Fibroblast of lung (primary cell): ENCODE measurements at places on chromosomes 3 and 15. TPM values are rescaled to one million over a fixed set of nuclear protein-coding genes. Genes with fewer than 3 reads are reported as not detected.

The KLHL40 gene
- total RNA-seq = not detected in 2 replicates

The GALNT15 gene
- total RNA-seq = 37.7 and 47.3 TPM in 2 replicates

- DNase-seq = no peak
These were observed 13.1 kb downstream of the MTMR10 start for GRCh38 chr15:30978328-30978727.

The LYZL4 gene
- total RNA-seq = not detected in 2 replicates

The ALDH1A3 gene
- total RNA-seq = 32.5 and 73.7 TPM in 2 replicates

DNA sequence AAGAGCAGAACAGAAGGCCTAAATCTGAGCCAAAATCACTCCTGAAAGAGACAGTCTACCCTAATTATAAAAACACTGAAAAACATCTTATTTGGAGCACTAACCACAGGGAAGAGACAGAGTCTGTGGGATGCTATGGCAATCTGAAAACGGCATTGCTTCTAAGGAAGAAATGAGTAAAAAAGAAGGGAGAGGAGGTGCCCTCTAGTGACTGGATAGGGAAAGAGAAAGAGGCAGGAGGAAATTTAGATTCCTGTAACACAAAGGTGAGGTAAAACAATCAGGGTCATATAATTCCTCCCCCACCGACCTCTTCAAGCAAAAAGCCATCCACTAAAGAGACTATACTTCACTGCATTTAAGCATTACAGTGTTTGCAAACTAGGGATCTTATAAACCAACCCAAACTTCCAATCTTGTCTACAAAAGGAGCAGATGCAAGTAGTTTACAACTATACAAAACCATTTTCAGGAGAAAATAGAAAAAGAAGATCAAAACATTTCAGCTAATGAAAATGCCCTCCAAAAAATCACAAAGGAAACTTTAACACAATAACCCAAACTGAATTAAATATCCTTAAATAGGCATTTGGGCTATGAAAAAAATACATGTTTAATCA lies 32.6 kb downstream of the HACD2 start:
- peak; percentile 25 for DNase-seq

- no peak for DNase-seq
These were observed 41.0 kb downstream of the BCL2L10 start for GRCh38 chr15:52071570-52071969.

DNA sequence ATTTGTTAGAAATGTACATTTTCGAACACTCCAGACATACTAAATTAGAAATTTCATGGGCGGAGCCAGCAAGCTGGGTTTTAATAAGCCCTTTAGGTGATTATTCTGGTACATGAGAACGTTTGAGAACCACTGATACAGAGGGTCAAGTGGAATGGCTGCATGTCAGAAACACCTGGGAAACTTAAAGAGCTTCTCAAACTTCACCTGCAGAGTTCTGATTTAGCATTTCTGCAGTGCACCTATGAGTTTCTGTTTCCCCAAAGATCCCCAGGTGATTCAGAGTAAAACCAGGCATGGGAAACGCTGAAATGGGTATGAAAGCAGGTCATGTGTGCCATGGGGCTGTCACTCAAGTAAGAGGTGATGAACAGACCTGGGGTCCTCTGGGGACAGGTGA lies 68.1 kb downstream of the TMEM266 start:
- no peak for DNase-seq

GRCh38 chr3:25297667-25298585 lies 130.1 kb upstream of the RARB start:
- peak; percentile 58 for DNase-seq

The ZBTB38 gene
- total RNA-seq = 142 and 191 TPM in 2 replicates

GRCh38 chr3:179156775-179157174 lies 8.6 kb downstream of the PIK3CA start:
- DNase-seq = no peak

DNA sequence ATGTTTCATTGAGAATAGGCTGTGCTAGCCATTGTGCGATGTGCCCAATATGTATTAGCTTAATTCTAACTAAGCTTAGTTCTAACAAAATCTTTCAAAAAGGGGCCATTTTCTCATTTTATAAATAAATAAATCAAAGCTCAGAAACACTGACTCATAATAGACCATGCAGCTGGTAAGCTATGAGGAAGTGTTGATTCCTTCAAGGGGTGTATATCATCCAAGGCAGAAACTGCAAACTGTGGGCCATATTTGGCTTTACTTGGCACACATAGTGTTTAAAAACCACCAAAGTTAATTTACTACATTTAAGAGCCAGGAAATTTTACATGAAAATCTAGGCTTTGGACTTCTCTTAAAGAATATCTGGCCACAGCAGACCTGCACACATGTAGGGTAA lies 136.5 kb downstream of the ZNF621 start:
- no peak for DNase-seq

- no peak for DNase-seq
These were observed 737.9 kb upstream of the BCHE start for GRCh38 chr3:166575161-166575560.

- DNase-seq = no peak
These were observed 57.1 kb upstream of the MBNL1 start for GRCh38 chr3:152211655-152212054.

- no peak for DNase-seq
These were observed 13.9 kb upstream of the C15orf61 start for GRCh38 chr15:67506775-67507747.

- DNase-seq = peak; percentile 97
These were observed 137.4 kb downstream of the MBNL1 start for GRCh38 chr3:152405915-152406802.

The TRPM1 gene
- total RNA-seq = not detected in 2 replicates

DNA sequence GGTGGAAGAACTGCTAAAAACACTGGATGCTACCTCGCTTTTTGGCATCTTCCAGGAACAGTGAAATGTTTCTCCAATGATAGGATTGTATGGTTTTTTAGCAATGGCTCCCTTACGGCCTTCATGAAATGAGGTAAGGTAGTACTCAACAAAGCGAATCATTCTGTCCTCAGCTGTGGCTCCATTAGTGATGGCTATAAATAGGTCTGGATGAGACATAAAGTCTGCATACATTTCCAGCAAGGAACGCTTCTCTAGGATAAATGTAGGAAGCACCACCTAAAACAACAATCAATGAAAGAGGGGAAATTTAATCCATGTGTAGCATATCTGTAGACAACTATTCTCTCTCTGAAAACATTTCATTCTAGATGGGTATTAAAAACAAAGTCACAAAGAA lies 32.4 kb upstream of the SNX4 start:
- DNase-seq = no peak
